ENCODE measurements at places on chromosomes 5 and 9.

DNA sequence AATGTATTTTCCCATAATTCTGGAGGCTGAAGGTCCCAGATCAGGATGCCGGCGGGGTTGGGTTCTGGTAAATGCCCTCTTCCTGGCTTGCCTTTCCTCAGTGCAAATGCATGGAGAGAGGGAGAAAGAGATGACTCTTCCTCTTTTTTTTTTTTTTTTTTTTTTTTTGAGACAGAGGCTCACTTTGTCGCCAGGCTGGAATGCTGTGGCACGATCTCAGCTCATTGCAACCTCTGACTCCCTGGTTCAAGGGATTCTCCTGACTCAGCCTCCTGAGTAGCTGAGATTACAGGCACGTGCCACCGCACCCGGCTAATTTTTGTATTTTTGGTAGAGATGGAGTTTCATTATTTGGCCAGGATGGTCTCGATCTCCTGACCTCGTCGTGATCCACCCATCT, 300.0 kb upstream of the TAS2R1 start:
- DNase-seq, result no peak

DNA sequence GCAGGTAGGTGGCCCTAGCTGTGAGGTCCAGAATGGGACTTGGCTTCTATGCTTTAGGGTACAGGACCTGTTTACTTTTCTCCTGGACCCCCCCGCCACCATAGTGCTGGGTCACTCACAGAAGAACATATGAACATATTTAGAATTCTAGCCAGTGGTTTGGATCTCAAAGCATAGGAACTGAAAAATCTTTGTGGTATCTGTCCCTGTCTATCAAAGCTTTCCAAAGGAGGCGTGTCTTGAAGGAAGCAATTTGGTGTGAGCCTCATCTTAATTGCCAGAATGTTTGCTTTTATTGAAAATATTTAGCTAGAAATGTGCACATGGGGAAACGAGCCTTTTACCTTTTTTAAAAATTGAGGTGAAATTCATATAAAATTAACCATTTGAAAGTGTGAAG, 6.2 kb downstream of the PHF2 start:
- DNase-seq, result no peak

DNA sequence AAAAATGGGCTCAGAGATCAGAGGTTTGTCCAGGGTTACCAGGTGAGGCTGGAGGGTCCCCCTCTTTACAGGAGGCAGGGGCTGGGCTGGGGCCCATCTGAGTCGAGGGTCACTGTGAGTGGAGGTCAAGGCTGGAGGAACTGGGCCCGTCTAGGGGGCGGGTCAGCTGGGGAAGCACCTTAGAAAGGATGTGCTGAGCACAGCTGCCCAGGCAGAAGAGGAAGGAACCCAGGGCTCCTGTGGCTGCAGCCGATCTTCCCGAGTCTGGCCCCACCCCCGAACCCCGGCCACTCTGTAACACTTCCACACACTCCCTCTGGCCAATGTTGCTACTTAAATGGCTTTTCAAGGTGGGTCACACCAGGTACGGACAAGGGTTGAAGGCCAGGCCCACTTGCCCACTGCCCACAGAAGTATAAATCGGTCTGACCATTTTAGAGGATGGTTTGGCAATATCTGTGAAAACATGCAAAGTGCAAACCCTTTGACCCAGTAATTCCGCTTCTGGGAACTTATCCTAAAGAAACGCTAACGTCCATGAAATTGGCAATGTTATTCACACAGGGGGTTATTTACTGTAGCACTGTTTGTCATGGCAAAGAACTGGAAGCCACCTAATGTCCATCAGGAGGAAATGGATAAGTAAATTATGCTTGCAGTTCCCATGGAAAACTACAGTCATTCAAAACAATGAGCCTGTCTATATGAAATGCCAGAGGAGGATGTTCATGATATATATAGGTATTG, 30.5 kb upstream of the EEIG1 start:
- DNase-seq, result no peak

- DNase-seq, result no peak
Observed at GRCh38 chr5:2383698-2384065, 367.8 kb downstream of the IRX2 start.

- no peak for DNase-seq
Observed at GRCh38 chr5:94969174-94969573, 315.7 kb downstream of the MCTP1 start.

DNA sequence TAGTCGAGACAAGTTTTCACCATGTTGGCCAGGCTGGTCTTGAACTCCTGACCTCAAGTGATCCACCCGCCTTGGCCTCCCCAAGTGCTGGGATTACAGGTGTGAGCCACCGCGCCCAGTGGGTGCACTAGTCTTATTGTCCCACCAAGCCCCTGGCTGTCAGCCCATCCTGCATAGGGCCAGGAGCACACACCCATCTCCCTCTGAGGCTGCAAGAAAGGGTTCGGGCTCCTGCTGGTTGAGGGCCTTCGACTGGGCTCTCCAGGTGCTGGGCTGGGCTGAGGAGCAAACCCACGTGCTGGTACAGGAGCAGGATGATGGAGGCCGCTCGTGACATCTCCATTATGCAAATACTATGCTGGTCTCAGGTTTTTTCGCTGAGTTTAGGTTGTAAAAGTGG, 25.1 kb upstream of the RNF130 start:
- DNase-seq, result no peak

- DNase-seq, result no peak
Observed at GRCh38 chr9:94870793-94871558, 144.5 kb downstream of the AOPEP start.

DNA sequence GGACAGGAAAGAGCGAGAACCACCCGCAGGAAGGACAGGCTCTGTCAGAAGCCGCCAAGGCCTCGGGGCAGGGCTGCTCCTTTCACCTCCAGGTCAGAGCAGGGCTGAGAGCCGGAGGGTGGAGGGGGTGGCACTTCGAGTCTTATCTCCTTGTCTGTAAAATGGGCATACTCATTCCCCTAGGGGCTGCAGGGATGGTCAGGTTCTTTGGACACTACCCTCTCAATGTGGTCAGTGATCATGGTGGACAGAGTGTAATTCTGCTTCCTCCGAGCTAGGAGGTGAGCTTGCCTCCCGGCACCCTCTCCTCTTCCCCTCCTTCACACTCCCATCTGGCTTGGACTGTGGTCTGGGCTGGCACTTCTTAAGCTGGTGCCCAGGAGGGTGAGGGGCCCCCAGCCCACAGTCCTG, 39.6 kb downstream of the RGS3 start:
- DNase-seq, result no peak

- DNase-seq, result no peak
Observed at GRCh38 chr9:121738968-121739367, 87.5 kb downstream of the DAB2IP start.

GRCh38 chr5:33840927-33841547, 50.8 kb downstream of the ADAMTS12 start:
- DNase-seq, result no peak

- no peak for DNase-seq
Observed at GRCh38 chr9:95091601-95092261, 225.8 kb downstream of the FANCC start.

GRCh38 chr5:138594305-138595058, 19.3 kb upstream of the HSPA9 start:
- DNase-seq, result no peak

DNA sequence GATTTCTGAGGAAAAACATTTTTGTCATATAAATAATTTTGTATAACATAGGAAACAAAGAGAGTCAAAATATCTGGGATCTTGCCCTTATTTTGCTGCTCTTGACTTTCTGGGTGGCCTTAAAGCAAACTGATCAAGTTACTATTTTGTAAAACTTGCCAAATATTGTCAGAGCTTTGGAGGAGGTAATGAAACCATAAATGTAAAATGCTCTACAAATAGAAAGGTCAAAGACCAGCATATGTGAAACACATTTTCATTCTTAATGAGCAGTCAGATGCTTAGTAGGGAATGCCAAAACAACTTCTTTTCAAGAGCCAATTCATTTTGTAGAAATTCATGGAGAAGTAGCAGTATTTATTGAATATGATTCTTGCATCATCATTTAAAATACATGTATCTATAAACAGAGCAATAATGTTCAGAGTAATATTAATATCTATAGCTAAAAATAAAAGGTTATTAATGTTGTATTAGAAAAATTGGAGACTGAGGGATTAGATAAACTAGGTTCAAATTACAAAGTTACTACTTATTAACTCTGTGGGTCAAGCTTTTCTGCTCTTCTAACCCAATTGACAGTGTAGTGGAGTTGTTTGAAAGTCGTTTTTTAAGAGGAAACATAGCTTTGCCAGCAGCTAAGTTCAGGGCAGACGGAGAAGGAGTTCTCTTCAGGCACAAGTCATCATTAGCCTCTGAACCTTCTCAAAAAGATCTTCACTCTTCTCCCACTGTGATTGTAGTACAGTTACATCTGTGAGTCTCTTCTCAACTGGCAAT, 2053.1 kb downstream of the EFNA5 start:
- DNase-seq, result no peak

GRCh38 chr5:176359658-176360057, 1.9 kb downstream of the KIAA1191 start:
- DNase-seq, result no peak

GRCh38 chr9:137149942-137150616, 11.1 kb downstream of the GRIN1 start:
- DNase-seq, result no peak

- no peak for DNase-seq
Observed at GRCh38 chr5:73387149-73387591, 61.4 kb downstream of the FOXD1 start.

GRCh38 chr9:87199278-87199677, 252.0 kb upstream of the GAS1 start:
- DNase-seq, result no peak

Measured in stimulated activated CD4-positive, alpha-beta T cell treated with anti-CD3 and anti-CD28 coated beads, Interleukin-1b, Interleukin-23, amount 100 ng/mL, for 1 hour (primary cell).